ENCODE measurements at places on chromosomes 5 and 9. TPM values are rescaled to one million over a fixed set of nuclear protein-coding genes. Genes with fewer than 3 reads are reported as not detected.

DNA sequence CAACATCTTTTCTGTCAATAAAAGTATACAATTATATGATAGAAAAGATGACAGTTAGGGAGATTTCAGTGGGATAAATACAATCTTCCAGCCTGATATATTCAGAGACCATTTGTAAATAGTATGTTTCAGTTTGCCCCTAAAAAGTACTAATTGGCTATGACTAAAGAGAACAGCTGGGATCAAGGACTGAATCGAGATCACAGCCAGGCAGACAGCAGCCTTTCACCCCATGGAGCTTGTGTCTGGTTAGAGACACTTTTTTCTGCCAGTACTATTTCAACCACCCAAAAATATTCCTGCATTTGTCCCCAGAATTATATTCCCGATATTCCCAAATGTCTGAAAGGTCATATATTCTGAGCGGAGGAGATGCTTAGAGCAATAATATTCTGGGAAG lies 577.3 kb upstream of the TLE4 start:
- no peak for DNase-seq

- no peak for DNase-seq
Observed at GRCh38 chr5:27402828-27403227, 364.4 kb upstream of the CDH9 start.

The NIPAL4 gene
- 5.6 TPM for total RNA-seq

DNA sequence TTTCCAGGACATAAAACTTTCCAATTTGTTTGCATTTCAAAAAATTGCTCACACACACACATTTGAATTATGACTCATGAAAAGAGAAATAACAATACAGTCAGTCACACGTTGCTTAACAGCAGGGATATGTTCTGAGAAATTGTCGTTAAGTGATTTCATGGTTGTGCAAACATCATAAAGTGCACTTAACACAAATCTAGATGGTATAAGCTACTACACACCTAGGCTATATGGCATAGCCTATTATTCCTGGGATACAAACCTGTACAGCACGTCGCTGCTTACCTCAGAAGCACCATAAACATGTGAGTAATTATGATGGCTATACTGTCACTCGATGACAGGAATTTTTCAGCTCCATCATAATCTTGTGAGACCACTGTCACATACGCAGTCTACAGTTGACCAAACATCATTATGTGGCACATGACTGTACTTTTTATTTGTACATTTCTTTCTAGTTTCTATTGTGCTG lies 378.2 kb downstream of the ACTL7B start:
- no peak for DNase-seq

DNA sequence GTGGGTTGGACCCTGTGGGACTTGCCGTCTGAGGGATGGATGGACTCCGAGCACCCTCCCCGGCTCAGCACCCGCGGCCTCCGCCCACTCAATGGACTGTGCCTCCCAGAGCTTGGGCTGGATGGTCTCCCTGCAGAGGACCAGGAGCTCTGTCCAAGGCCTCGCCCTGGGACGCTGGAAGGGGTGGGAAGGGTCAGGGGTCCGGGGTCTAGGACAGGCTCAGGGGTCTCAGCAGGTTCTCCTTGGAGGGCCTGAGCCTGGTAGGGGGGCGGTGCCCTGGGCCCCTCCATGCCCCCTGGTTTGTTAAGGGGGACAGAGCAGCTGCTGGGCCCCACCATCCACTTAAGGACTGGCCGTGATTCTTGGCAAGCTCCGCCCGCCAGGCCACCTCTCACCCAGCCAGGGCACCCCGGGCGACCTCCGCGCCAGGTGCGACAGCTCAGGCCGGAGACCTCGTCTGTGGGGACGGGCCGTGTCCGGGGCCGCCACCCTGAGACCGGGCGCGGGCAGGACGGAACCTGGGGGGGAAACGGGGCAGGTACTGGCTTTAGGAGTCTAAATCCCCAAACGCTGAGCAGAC lies 29.2 kb downstream of the EXOC3 start:
- DNase-seq, result no peak

- DNase-seq, result no peak
Observed at GRCh38 chr9:34591248-34591916, 1.9 kb upstream of the CNTFR start.

The ANGPTL2 gene
- total RNA-seq, result 1.7 TPM

The ZNF474 gene
- not detected for total RNA-seq

DNA sequence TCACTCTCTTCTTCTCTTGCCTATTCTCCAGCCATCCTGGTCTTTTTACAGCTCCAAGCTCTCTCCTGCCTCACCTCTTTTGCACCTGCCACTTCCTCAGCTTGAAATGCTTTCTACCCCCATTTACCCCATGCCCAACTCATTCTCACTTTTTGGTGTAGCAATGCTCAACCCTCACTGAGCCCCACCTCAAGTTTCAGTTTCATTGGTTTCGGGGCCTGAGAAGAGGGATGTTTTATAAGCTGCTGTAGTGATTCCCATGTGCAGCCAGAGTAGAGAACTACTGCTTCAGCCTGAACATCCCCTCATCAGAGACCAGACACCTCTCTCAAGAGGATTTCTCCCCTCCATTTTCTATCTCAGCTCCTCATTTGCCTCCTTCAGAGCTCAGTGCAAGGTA lies 45.2 kb upstream of the FYB1 start:
- DNase-seq, result no peak

The DBN1 gene
- 430 TPM for total RNA-seq

- DNase-seq, result no peak
Observed at GRCh38 chr5:149826574-149826973, 96.5 kb downstream of the PPARGC1B start.

DNA sequence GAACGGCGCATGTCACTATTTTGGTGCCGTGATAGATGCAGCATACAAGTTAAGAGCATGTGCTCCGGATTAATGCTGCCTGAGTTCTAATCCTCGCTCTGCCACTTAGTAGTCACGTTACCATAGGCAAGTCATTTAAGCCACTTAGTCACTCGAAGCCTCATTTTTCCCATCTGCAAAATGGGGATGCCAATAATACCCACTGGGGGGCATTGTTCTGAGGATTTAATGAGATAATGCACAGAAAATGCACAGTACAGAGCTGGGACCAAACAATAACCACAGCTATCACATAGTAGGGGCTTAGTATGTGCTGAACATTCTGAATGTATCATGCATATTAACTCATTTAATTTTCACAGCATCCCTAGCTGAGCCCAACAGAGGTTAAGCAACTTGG lies 9.1 kb downstream of the NIPAL4 start:
- DNase-seq, result no peak

DNA sequence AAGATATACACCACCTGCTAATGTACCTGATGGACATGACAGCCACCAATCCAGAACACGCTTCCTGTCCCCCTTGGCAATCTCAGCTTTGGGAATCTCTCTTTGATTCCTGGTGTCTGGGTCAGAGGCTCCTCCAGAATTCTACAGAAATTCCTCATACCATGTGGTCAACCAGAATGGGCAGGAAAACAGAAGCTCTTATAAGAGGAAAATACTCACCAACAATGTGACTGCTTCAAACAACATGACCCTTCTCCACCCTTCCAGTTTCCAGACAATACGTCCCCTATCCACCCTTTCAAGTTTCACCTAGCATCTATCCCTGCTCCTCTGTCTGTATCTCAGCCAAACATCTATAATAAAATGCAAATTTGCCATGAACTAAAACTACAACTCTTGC lies 247.2 kb downstream of the DENND1A start:
- no peak for DNase-seq

DNA sequence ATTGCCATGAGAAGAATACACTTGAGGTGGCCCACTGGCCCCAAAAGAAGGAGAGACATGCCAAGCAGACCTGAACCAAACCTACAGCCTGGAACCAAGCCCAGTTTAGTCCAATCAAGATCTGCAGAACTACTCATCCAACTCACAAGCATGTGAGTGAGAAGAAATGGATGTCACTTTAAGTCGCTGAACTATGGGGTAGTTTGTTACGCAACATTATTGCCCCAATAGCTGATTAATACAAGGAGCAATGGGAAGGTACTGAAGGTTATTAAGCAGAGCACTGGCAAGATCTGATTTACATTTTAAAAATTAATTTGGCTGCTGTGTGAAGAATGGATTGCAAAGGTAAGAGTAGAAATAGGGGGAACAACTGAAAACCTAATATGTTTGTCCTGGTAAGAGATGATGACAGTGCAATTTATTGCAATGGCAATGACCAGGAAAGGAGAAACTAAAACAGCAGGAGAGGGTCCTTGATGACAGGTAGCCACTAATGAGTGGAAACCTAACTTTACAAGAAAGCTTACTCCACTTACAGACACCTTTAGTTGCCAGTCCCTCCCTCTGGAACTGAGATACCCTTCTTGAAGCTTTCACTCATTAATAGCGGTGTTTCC lies 132.9 kb upstream of the GRIA1 start:
- no peak for DNase-seq

- DNase-seq, result no peak
Observed at GRCh38 chr9:38439916-38440301, 15.7 kb upstream of the IGFBPL1 start.

GRCh38 chr9:6575324-6576034 lies 70.0 kb downstream of the GLDC start:
- DNase-seq, result no peak

DNA sequence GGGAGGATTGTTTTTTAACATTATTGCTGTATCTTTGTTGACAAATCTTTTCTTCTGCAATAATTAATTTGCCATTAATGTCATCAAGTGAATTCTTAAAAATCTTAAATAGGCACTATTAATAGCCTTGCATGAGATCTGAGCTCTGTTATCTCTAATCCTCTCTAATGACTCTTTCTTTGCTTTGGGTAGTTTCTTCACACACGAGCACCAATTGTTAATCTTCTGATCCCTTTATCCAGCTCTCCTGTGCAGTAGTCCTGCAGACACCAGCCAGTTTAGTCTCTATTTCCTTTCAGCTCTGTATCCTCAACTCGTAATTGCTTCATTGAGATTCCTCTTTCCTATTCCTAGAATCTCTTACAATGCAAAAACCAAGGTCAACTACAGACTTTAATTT lies 8.1 kb downstream of the SPINK14 start:
- DNase-seq, result no peak

GRCh38 chr5:179869641-179870402 lies 11.2 kb upstream of the MRNIP start:
- no peak for DNase-seq

GRCh38 chr5:170475294-170476000 lies 28.4 kb upstream of the KCNIP1 start:
- DNase-seq, result no peak

- no peak for DNase-seq
Observed at GRCh38 chr5:84791730-84792129, 407.1 kb upstream of the EDIL3 start.

DNA sequence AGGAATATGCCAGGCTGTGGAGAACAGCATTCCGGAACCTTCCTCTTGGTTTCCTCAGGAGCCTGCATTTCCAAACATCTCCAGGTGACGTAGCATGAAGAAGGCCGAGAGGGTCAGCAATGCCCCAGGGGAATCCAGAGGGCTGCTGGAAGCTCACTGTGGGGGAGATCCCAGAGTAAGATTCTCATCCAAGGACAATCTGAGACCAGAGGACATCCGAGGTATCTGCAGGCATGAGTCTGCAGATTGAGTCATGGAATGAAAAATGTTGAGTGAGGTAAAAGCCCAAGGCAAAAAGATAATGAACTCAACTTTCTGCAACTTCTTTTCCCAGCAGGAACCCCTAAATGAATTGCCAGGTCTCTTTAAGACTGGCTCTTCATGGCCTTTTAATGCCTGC lies 73.5 kb downstream of the KIF4B start:
- no peak for DNase-seq

GRCh38 chr5:139795074-139796001 lies at the start of gene PSD2:
PSD2 (plus strand) TSS chr5:139795808; CDS start chr5:139809441, 13,633 bp downstream.
- DNase-seq, result no peak

DNA sequence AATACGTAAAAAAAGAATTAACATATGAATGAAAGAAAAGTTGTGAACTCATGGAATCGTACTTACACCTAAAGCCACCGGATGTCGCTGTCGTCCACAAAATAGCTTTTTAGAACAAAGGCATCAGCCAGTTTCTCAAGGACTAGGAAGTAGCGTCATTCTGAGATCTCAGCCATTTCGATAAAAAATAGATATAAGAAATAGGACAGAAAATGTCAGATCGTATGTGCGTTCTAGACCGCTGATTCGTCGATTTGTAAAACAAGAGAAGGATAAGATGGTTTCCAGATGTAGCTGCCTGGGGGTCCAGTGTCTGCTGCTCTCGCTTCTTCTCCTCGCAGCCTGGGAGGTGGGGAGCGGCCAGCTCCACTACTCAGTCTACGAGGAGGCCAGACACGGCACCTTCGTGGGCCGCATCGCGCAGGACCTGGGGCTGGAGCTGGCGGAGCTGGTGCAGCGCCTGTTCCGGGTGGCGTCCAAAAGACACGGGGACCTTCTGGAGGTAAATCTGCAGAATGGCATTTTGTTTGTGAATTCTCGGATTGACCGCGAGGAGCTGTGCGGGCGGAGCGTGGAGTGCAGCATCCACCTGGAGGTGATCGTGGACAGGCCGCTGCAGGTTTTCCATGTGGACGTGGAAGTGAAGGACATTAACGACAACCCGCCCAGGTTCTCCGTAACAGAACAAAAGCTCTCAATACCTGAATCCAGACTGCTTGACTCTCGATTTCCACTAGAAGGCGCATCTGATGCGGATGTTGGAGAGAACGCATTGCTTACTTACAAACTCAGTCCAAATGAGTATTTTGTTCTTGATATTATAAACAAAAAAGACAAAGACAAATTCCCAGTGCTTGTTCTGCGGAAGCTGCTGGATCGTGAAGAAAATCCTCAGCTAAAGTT lies at the start of gene PCDHA10:
TSS of gene PCDHA10 (plus strand) at position 126 of the 903 bp plus-strand sequence. CDS start at position 278, 152 bp downstream.
- DNase-seq, result no peak

The PIP5K1B gene
- not detected for total RNA-seq

The CD14 gene
- total RNA-seq, result not detected

The TRIM52 gene
- 3.5 TPM for total RNA-seq

Data from epithelial cell of proximal tubule (primary cell).